ENCODE measurements at places on chromosomes 7 and 10.

GRCh38 chr7:151515276-151515565 lies 4.5 kb downstream of the RHEB start:
- no peak for DNase-seq

- peak; percentile 23 for DNase-seq
Observed at GRCh38 chr10:58266826-58267712, 625 bp downstream of the IPMK start.

DNA sequence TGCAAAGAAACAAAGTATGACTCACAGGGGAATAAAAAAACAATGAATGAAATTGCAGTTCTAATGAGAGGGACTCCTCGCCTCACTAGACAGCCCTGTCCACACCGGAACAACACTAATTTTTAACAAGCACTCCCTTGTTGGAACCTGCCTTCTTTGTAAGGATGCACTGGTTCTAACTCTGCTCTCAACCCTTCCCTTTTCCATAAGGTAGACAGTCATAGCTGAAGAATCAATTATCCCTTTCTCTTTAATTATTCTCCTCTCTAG lies 65.1 kb downstream of the TSPAN12 start:
- DNase-seq, result no peak

GRCh38 chr7:70678621-70679251 lies 453.2 kb upstream of the GALNT17 start:
- no peak for DNase-seq

DNA sequence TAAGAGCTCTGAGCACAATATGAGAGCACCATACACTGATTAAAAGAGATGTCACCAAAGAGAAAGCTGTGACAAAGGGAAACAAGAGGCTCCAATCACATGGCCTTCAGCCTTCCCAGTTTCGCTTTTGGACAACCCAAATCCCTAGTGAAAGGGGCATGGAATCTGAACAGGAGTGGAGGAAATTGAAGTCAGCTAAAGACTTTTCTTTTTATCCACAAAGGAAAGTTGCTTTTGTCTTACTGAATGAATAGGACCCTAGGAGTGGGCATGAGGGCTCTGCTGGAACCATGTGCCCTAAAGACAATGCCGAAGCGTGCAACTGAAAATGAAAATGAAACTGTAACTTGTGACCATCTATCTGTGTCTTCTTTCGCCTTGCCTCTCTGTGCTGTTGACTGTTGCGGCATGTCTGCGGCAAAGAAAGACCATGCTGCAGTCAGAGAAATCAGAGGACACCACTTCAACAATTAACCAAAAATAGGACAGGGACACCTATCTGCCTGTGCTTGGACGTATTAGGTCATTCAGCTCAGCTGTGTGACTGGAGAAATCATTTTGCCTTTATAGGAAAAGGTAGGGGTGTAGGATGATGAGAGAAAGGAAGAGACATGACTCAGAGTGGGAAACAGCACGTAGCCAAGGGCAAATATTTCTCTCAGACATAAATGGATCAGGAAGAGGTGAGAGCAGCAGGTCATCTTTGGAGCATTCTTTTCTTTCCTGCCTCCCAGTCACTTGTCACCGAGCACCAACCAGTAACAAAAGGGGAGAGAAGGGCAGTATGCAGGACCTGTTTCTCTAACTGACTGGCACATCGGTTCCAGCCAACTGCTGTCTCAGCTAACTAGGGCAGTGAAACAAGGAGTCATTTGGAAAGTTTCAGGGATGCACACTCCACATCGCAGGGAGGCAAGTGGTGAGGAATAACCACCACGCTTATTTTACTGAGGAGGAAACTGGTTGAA lies 12.3 kb downstream of the CAV2 start:
- DNase-seq, result no peak
